ENCODE measurements at places on chromosomes 13 and 19. TPM values are rescaled to one million over a fixed set of nuclear protein-coding genes. Genes with fewer than 3 reads are reported as not detected.

DNA sequence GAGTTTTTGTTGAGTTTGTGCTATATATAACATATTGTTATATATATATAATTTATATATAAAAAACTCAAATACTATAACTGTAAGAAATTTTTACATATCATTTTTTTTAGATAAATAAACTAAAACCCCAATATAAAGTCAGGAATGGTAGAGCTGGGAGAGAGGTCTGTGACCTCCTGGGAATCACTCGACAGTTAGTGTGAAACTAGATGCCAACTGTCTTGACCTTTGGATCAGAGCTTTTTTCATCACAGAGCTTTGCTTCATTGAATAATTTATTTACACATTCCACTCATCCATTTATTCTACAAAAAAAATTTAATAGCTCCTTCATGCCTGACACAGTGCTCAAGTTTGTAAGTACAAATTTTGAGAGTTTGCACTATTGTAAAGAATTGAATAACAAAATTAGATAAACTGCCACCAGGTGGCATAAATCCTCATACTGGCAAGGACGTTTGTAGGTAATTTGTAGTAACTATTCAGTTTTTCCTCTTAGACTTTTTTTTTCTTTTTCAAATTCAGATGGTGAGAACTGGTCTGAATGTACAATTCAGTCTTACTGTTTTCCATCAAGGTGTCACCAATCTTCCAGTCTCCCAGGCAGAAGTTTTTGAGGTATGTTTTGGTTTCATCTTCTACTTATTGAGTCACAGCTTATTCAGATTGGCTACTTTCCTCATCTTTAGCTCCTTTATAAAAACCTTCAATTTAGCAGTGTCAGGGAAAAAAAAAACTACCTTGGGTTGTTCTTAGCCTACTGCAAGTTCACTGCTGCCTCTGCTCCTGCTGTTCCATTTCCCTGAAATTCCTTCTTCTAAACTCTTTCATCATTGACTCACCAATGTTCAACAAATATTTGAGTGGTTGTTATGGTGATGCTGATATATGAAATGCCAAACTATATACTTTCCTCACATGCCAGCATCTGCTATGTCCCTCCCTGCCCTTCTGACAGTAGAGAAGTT lies 28.7 kb downstream of the LACC1 start:
- no peak for DNase-seq

The S1PR4 gene
- total RNA-seq = 0.76 TPM

The GADD45B gene
- 37.8 TPM for total RNA-seq

DNA sequence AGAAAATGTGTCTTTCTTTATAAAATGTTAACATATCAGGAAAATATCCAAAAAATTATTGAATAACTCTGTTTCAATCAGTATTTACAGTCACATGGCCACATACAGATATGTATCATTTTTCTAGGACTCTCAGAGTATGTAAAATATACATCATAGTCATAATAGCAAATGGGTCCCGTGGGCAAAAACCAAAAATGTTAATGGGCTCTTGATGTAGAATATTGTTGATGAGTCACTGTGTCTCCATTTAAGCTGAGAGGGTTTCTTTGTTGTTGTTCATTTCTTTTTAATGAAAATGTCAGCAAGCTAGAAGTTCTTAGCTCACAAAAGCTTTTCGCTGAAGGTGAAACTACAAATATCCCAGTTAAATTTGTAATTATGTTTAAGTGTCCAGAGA lies 1713.1 kb upstream of the PCDH20 start:
- no peak for DNase-seq

DNA sequence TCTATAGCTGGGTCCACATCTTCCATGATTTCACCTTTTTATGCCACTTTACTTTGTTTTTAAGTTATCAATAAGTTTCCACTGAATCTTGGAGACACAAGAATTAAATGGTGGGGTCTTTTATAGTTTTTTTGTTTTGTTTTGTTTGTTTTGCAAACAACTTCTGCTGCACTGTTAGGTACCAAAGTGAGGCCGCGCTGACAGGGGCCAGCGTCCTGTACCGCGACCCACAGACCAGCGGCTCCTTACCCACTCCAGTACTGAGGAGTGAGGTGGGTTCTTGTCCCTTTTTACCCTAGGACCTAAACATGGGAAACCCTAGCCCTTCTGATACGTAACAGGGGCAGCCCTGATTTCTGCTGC lies 75.8 kb upstream of the MCF2L start:
- DNase-seq = no peak

DNA sequence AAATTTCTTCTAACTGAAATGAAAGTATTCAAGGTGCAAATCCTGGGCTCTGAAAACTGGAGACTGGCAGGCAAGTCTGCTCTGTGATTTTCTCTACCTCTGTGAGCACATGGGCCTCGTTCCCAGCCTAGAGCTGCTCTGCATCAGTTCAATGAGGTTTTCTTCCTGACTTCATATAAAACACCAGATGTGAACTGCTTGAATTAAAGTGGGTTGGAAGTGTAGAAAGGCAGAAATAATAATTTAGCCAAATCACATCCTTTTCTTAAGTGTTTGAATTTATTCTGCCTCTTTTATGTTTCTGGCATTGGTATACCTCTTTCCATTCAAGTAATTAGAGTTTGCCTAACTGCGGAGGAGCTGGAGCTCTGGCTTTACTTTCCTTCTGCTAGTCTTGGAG lies 540.8 kb downstream of the OLFM4 start:
- DNase-seq = no peak

The GARIN5A gene
- total RNA-seq = 11.6 TPM

The CPB2 gene
- not detected for total RNA-seq

DNA sequence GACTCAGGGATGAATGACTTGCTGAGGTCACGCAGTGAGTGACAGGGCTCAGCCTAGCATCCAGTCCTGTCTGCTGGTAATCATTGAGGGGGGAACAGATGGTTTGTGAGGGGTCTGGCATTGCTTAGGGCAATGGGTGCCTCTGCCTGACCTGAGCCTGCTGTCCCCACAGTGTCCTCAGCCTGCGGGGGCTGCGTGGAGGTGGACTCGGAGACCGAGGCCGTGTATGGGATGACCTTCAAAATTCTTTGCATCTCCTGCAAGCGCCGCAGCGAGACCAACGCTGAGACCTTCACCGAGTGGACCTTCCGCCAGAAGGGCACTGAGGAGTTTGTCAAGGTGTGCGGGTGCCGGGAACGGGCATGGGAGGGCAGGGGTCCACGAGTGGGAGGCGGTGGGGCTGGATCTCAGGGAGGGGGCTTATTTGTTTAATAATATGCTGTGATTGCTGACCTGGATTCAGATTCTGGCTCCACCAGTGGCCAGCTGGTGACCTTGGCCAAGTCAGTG lies 2.1 kb downstream of the SCN1B start:
- no peak for DNase-seq

The LRRC63 gene
- 1.1 TPM for total RNA-seq

- DNase-seq = no peak
Observed at GRCh38 chr13:64924401-64924800, 2305.7 kb downstream of the PCDH9 start.

DNA sequence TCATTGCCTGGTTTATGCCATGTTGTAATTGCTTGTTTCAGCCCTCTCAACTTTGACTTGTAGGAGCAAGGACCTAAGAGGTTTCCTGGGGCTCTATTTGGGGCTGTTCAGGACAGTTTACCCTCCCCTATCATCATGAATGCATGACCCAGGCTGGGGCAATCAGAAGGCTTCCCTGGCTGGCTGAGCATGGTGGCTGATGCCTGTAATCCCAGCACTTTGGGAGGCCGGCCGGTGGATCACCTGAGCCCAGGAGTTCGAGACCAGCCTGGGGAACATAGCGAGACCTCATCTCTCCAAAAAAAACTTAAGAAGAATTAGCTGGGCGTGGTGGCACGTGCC lies 6.1 kb upstream of the LSM4 start:
- DNase-seq = no peak

The FLT3 gene
- total RNA-seq = 3.4 TPM

The AP1M2 gene
- 1.0 TPM for total RNA-seq

DNA sequence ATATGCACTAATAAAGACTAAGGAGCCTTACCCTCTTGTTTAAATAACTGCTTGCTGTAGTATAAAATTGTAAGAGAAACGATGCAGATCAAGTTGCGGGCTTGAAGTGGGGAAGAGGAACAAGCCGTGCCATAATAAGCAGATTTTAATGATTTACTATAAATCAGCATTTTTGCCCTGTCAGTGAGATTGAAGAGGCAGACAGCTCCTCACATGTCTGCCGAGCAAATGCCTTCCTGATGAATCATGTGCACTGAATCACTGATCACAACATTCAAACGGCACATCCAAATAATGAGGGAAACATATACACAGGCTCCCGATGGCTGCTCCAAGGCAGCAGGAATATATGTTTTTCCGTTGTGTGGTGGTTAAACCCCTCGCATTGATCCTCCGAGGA lies 282.9 kb downstream of the TSHZ3 start:
- DNase-seq = no peak

DNA sequence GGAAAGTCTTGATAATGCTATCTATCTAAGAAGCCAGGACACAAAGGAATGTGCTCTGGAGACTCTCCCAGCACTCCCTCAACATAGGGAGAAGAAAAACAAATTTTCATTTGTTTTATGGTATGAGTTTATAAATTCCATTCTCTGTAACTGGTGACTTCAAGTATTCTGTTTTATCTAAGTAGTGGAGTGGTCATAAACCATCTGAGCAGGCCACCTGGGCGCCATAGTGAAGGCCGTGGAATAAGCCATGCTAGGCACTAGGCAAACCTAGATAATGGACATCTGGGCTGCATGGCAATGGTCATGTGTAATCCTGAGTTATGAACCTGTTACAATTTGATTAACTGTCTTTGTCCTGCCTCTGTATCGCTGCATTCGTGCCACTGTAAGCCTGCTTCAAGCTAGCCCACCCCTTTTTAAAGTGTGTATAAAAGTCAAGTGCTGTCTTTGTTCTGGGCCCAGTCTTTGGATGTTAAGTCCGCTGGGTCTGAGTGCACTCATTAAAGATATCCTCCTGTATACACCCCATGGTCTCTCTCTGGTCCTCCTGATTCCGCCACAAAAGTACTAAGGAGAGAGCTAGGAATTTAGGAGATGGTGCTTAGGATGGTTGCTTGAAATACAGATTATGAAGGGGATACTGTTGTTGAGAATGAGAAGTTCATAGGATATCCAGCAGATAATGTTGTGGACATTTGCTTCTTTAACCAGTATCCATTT lies 13.2 kb downstream of the GTF2F2 start:
- DNase-seq = no peak

The ICAM4 gene
- not detected for total RNA-seq

The UBE2L5 gene
- total RNA-seq = 1.2 TPM

DNA sequence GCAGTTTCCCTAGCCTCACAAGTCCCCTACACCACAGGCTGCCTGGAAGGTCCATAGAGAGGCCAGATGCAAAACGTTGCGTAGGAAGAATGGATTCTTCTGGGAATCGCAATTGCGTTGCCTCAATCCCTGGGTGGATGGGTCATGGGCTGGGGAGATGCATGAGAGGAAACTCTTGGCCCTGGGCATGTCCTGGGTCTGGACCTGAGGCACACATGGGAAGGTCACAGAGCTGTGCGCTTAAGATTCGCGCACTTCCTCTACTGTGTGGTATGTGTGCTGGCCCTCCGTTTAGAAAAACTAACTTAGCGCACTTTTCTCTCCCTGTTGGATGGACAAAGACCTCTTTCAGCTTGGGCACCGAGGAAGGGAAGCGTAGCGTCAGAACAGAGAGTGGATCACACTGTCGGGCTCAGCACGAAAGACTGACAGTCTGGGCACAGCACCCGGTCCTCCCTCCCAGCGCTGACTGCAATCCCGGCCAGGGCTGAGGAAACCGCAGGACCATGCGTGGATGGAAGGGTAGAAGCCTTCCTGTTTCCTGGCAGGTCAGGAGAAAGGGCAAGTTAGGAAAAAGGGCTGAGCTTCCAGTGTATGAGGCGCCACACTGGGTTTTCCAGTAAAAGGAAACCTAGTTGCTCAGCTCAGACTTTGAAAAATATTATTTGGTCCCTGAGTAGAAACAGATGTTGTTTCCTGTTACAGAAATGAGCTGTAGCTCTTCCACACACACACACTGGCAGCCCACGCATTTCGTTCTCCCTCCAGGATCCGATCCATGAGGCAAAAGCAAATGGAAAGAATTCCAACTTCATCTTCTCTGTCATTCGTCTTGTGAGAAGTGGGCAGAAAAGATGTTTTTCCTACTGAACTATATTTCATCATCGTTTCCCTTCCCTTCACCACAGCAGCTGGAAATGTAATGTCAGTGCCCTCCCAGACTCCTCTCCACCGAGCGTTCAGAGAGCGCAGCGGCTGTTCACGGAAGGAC lies 86.0 kb downstream of the ING1 start:
- no peak for DNase-seq

The FLT1 gene
- 34.2 TPM for total RNA-seq

DNA sequence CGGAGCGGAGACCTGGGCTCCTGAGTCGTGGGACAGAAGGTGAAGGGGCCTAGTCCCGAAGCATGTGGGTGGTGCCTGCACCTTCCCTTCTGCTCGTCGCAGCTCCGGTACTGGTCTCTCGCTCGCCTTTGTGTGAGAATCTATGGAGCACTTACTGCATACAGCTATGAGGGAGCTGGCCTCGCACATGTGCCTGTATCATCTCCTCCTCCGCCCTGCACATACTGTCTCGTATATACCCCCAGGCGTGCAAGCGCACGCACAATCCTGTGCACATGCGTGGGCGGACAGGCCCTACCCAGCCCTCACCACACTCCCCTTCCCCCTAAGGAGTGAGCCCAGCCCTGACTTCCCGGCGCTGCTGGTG lies 8.7 kb downstream of the PIK3R2 start:
- DNase-seq = no peak

- DNase-seq = no peak
Observed at GRCh38 chr13:51628059-51628852, 44.0 kb downstream of the WDFY2 start.

The IGFL3 gene
- not detected for total RNA-seq

Measured in dorsolateral prefrontal cortex (tissue), 122 donors.